Esophagus mucosa (tissue), 1 donor: ENCODE measurements at places on chromosomes 5 and 9. TPM values are rescaled to one million over a fixed set of nuclear protein-coding genes. Genes with fewer than 3 reads are reported as not detected.

- no peak for ATAC-seq
Measured at GRCh38 chr9:133258061-133259015, 16.7 kb downstream of the ABO start.

DNA sequence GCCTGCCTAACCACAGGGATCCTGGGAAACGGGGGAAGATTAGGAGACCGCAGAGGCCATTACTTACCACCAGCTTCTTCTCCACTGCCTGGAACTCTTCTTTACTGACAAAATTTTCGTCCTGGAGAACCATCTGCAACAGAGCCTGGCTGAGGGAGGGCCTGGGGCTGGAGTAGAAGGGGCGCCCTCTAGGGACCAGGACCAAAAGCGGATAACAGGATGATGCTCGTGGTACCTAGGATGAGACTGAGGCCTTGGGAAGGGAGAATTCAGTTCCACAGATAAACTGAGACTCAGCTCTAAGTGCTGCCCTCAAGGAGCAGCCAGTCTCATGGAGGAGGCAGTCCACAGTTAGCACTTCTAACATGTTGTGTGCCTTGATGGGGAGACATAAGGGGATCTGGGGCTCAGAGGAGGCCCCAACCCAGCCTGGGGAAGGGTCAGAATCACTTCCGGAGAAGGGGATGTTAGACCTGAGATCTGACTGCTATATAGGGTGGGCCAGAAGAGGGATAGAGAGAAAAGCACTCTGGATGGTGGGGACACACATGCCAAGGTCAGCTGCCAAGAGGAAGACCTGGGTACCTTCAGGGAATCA, 1.2 kb downstream of the SPATA24 start:
- no peak for ATAC-seq

- ATAC-seq, result no peak
Measured at GRCh38 chr9:69759021-69759420, 790 bp downstream of the PTAR1 start.

GRCh38 chr5:80676706-80677105, 21.9 kb upstream of the DHFR start:
- ATAC-seq, result no peak

Gene RAI14
- 9.8 TPM for total RNA-seq

GRCh38 chr9:128886211-128886891, 4.4 kb downstream of the LRRC8A start:
- ATAC-seq, result no peak

- peak; percentile 70 for ATAC-seq
Measured at GRCh38 chr5:1129711-1130055, 17.8 kb upstream of the SLC12A7 start.

DNA sequence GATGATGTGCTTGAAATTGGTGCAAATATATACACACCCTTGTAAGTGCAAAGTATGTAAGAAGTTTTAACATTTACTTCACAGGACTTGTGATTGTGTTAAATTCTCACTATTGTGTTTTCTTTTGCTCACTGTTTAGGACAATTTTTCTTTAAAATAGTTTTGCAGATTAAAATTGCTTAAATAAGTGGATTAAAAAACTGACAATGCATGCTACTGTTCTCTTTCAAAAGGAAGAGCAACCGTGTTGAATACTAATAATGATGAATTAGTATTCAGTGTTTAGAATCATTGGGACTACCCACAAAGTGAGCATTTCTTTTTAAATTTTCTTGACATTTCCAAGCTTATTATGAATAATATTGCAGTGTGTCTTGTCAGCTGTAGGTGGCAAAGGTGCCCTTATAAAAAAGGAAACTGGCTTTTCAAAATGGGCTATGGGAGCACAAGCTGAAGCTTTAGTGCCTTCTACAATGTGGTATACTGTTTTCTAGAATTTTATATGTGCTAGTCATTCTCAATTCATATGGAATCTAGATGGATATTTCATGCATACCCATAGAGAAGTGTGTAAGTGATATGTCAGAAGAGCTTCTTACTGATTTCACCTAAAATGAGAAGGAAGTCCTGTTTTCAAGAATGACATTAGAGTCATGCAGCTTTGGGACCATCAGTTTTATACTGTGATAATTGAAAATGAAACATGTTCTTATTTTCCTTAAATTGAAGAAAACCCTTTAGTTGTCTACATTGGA, 35.4 kb downstream of the SREK1 start:
- no peak for ATAC-seq

Gene OR1L4
- not detected for total RNA-seq

Gene ANKRD34B
- total RNA-seq, result not detected

GRCh38 chr9:12643686-12644085, 49.5 kb upstream of the TYRP1 start:
- no peak for ATAC-seq

DNA sequence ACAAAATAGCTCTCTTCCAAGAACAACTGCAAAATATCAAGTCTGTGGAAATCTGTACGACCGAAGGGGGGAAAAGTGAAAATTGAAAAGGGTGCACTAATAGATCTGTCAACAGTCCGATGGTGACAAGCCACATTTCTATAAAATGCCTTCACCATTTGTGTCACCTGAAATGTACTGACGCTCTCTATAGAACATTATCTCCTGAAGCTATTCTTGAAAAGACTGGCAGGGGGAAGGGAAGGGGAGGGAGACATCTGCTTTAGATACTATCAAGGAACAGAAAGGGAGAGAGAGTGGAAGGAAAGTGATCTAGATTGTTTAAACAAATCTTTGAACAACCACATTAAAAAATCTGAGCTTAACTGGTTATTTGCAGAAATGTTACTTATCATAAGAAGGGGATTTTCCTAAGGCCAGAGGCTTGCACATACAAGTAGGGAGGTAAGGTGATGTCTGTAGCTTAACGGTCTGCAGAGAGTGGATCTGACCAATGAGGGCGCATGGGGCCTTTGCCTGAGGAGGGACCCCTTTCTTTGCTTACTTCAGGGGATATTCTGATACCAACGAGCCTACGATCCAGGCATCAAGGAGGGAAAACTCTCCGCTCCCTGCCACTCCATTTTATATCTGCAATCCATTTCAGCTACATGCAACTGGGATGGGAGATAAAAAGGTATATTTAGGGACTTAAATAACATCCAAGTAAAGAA, 92.1 kb downstream of the CRB2 start:
- no peak for ATAC-seq
